Anterior cingulate cortex (tissue), 58 donors: ENCODE measurements at places on chromosomes 7 and 10.

DNA sequence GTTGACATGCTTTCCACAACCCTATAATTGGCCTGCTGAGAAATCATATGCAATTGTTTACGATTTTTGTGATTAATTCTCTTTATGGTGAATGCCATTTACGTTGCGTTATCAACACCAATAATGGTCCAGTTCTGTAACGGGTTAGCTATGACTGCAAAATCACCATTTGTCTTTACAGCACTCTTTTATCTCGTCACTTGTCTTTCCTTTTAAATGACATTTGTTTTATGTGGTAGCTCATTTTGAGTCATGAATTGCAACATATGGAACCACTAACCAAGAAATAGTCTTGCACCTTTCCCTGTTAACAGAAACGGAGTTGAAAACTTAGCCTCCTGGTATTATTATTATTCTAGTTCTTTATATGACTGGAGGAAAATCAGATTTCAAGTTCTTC lies 3.1 kb upstream of the KIAA1217 start:
- DNase-seq: no peak

GRCh38 chr10:32109603-32110002 lies 53.4 kb upstream of the KIF5B start:
- no peak for DNase-seq

GRCh38 chr10:53893061-53893460 lies 908.0 kb downstream of the PCDH15 start:
- DNase-seq: no peak

GRCh38 chr10:131728286-131729228 lies 172.3 kb upstream of the PPP2R2D start:
- DNase-seq: no peak

DNA sequence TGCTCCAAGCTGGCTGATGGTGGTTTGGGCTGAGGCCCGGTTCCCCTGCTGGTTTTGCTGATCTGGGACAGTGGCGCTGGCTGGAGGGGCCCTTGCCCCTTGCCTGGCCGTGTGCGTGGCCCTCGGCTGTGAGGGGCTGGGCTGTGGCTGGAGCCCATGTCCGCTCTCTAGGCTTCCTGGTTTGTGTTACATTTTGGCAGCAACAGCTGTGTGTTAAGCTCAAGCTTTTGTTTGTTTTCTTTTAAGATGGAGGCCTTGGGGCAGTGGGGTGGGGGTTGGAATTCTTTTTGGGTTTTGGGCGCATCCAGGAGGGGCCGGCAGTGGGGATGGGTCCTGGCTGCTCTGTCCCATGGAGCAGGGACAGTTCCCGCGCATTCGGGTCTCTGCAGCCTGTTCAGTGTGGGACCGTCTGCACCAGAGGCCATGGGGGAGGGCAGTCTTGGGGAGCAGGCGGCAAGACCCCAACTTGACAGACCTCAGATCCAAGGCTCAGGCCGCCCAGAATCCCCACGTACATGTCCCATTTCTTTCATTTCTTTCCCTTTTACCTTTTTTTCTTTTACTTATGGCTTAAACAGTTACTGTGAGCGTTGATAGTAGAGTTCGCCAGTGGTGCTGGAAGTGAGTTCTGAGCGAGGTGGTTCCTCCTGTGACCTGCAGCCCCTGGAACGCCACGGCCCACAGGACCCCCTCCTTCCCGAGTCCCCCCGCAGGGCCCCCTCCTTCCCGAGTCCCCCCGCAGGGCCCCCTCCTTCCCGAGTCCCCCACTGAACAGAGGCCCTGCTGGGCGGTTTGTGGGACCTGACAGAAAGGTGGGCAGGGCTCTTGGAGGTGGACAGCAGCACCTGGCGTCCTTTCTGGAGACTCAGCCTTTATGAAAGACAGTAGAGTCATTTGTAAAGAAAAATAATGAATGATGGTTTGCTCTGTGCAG lies 75.3 kb downstream of the INPP5A start:
- DNase-seq: no peak

DNA sequence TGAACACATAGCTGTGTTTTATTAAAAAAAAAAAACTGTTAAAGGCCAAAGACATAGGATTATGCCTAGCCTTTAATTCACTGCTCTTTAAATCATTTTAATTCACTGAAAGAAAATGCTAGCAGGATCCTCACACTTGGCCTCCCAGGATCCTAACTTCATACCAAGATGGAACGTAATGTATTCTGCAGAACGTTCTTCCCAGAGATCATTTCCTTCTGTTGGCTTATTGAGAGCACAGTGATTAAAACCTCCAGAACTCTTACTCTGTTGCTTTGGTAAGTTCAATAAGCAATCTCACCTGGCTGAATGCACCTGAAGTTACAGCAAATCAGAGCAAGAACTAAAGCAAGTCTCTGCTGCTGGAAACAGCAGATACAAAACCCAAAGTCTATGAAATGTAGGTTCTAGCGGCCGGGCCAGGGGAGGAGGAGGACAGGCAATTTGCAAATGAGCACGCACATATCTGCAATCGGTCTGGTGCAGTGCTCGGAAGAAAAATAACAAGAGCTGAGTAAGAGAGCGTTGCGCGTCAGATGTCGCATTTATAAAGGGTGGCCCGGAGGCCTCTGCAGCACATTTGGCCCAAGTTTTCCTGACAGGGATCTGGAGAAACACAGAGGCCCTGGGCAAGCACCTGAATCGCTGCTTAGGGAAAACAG lies 193.9 kb downstream of the FAM107B start:
- DNase-seq: no peak
